ENCODE measurements at places on chromosomes 16 and 17. TPM values are rescaled to one million over a fixed set of nuclear protein-coding genes. Genes with fewer than 3 reads are reported as not detected.

CES1 gene
- total RNA-seq: not detected

- peak; percentile 98 for DNase-seq
These were observed 17.1 kb downstream of the C16orf74 start for GRCh38 chr16:85733839-85734170.

DNA sequence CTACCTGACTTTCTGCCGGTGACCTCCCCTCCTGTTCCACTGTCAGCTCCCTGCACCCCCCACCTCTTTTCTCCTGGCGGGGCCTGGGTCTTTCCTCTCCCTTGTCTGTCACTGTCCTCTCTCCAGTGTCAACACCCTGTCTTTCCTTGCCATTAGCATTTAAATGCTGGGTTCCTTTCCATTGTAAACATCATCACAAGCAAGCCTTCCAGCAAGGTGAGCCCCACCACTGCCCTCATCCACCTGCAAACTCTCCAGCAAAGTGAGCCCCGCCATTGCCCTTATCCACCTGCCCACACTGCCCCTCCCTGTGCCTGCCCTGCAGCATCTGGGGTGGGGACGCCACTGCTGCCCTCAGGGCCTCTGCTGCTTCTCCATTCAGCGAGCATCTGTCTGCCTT is 195.0 kb downstream of the ENGASE start:
- DNase-seq: peak; percentile 68

MSRB1 gene
- 13.2 TPM for total RNA-seq

DNA sequence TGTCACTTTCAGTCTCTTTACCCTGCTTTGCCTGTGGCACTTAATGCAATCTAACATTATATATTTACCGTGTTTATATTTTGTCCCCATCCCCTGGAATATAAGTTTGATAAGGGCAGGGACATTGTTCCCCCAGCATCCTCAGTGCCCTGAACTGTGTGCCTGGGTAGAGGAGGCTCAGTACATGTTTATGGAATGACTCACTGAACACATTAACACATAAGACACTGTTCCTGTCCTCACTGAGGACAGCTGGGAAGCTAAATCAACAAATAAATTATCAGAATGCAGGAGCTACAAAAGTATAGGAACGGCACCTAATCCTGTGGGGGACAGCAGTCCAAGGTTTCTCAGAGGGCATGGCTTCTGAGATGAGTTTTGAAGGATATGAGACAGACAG is 27.8 kb downstream of the GRIN2A start:
- no peak for DNase-seq

GRCh38 chr16:20910781-20911321 is 10.3 kb downstream of the LYRM1 start:
- no peak for DNase-seq

DNA sequence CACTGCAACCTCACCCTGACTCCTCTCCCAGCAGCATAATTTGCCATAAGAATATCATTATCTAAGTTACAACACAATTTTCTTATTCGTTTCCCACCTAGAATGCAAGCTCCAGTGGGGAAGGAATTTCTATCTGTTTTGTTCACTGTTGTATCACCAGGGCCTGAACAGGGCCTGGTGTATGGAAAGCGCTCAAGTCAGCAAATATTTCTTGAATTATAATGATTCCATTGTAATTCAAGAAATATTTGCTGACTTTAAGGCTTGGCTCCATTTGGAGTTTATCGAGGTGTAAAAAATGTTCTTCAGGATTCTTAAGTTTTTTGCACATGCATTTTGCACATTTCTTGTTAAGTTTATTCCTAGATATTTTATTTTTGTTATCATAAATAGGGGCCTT is 58.4 kb downstream of the RBFOX3 start:
- no peak for DNase-seq

DNA sequence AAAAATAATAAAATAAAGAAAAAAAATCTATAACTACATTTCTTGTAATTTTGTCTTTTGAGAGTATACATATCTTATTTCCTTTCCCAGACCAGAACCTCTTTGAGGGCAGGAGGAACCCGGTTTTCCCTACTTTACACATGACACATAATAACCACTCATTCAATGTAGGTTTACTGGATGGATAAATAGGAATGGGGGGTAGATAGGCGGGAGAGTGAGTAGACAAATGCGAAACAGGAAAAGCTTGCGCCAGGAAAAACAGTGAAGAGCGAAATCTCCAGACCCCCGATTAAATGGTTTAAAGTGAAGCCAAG is 515 bp upstream of the GOSR2 start:
- DNase-seq: no peak

Measured in H7 (cell line).